ENCODE measurements at places on chromosomes 1 and 21.

DNA sequence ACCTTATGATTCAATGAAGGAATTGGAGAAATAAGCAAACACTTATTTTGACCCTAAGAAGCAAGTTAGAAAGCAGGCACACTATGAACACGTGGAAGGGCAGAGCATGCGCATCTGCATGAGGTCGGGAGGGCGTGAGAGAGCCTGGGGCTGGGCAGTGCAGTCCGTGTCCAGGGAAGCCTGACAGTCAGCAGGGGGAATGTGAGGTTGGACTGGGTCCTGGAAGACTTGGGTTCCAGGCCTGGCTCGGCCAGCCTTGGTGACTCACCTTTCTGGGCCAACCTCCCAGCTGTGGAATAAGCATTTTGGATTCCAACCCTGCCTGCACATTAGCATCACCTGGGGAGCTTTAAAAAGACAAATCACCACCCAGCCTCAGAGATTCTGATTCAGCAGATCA lies 26.6 kb upstream of the LMX1A start:
- DNase-seq, result no peak

- DNase-seq, result peak; percentile 48
These were observed 686 bp downstream of the ARF1 start for GRCh38 chr1:228082918-228083870.

GRCh38 chr1:14955402-14955801 lies 198.1 kb upstream of the TMEM51 start:
- DNase-seq, result no peak

GRCh38 chr1:155007251-155007828 lies 4.7 kb downstream of the ZBTB7B start:
- DNase-seq, result no peak

DNA sequence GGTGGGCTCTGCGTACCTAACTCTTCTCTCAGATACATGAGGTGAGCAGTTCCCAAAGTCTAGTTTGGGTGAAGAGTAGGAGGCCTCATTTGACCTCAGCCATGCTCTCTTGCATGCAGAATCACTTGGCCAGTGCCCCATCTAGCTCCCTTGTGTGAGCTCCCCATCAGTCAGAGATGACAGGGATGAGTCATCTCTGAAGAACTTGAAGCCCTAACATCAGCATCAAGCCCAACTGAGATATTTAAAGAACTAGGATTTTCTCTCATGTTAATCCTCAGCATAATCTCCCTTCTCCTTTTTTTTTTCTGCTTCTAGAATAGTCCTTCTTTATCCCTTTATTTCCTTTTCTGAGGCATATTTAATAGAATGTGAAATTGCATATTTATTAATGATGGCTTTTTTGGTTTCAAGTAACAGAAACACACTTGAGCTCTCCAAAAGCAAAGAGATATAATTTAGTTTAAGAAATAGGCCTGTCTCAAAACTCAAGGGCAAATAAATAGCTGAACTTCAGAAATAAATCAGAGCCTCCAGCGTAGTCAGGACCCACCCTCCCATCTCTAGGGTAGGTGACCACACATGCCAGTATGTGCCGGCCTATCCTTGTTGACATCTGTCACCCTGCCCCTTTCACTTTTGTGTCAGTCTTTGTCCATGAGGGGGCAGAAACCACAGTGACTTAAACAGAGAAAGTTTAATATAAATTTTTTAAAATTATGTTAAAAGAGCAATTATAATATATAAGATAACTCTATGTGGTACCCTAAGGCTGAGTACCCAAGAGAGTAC lies 112.3 kb downstream of the TSEN15 start:
- DNase-seq, result no peak

- no peak for DNase-seq
These were observed 318.3 kb downstream of the MATN1 start for GRCh38 chr1:30405081-30405480.

- DNase-seq, result no peak
These were observed 4.1 kb downstream of the GPA33 start for GRCh38 chr1:167086033-167086432.

GRCh38 chr1:24018611-24019580 lies 38.8 kb upstream of the SRSF10 start:
- DNase-seq, result peak; percentile 84

GRCh38 chr1:232630894-232631195 lies 912 bp upstream of the SIPA1L2 start:
- no peak for DNase-seq

GRCh38 chr1:38990386-38990737 lies 714 bp upstream of the AKIRIN1 start:
- peak; percentile 37 for DNase-seq

GRCh38 chr21:45142469-45143308 lies 68.3 kb downstream of the ADARB1 start:
- DNase-seq, result no peak

GRCh38 chr21:45100866-45101265 lies 26.5 kb downstream of the ADARB1 start:
- no peak for DNase-seq

GRCh38 chr1:186112280-186112679 lies 262.8 kb downstream of the TPR start:
- no peak for DNase-seq

- DNase-seq, result no peak
These were observed 52.1 kb downstream of the CD34 start for GRCh38 chr1:207858806-207859205.

- no peak for DNase-seq
These were observed 44.1 kb downstream of the STYXL2 start for GRCh38 chr1:167137793-167138510.

- no peak for DNase-seq
These were observed 40.8 kb downstream of the NID1 start for GRCh38 chr1:236023926-236024565.

DNA sequence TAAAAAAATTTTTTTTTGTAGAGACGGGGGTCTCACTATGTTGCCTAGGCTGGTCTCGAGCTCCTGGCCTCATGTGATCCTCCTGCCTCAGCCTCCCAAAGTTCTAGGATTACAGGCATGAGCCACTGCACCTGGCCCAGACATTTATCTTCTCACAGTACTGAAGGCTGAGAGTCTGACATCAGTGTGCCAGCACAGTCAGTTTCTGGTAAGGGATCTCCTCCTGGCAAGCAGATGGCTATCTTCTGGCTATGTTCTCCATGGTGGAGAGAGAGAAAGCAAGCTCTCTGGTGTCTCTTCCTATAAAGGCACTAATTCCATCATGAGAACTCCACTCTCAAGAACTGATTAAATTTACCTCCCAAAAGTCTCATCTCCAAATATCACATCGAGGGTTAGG lies 57.8 kb upstream of the C1orf185 start:
- no peak for DNase-seq

GRCh38 chr1:177948336-177948972 lies 21.4 kb downstream of the SEC16B start:
- peak; percentile 60 for DNase-seq

GRCh38 chr1:26350343-26350700 lies 3.6 kb downstream of the CRYBG2 start:
- no peak for DNase-seq

- DNase-seq, result no peak
These were observed 7.0 kb upstream of the KCNJ15 start for GRCh38 chr21:38249696-38250278.

DNA sequence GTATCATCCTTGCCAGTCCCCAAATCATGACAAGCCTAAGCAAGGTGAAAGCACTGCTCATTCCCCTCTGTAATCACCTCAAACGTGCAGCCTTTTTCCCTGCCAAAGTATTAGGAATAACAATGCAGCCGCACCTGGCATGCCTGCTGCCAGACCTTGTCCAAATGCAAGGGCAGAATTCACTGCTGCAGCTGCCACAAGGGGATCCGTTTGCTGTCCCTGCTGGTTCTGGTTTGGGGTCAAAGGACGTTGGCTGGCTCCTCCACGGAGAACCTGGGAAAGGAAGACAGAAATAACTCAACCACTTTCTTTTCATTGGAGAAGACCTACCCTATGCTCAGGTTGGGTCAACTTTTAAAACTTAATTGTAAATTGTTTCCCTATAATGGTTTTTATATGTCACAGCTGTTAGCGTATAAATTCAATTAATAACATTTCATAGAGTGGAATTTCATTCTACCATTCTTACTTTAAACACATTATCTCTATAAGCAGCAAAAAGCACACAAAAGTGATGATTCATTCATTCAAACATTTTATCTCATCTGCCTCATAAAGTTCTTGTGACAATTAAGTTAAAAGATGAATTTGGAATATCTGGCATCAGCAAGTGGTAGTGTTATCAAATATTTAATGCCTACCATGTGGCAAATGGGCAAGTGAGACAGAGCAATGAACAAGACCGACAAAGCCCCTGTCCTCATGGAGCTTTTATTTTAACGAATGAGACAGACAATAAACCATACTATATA lies 59.8 kb upstream of the SDC3 start:
- no peak for DNase-seq

DNA sequence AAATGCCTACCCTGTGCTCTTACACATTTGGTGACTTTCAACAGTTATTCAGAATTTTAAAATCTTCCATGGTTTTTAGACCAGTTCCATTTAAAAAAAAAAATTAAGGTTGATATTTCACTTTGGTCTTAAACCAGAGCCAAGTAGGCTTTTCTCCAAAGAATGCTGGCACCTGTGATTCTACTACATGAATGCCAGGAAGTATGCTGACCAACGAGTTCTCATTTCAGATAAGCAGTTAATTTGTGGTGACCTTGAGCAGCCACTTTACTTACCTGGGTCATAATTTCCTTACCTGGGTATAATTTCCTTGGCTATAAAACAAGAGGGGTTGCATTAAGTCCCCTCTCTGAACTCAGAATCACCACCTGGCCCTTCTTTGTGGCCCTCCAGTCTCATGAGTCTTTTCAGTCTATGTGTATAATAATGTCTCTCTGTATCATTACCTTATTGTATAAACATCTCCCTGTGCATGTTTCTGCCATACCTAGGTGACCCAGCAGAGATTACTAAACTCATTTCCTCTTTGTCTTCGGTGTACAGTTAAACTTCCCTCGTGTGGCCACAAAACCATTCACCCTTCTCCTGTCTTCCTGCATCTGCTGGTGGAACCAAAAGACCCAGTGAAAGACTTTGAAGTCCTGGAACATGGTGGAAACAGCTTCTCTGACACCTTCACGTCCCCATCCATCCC lies 139.1 kb upstream of the DPT start:
- no peak for DNase-seq

- no peak for DNase-seq
These were observed 29.5 kb downstream of the DRAM2 start for GRCh38 chr1:111110197-111110899.

DNA sequence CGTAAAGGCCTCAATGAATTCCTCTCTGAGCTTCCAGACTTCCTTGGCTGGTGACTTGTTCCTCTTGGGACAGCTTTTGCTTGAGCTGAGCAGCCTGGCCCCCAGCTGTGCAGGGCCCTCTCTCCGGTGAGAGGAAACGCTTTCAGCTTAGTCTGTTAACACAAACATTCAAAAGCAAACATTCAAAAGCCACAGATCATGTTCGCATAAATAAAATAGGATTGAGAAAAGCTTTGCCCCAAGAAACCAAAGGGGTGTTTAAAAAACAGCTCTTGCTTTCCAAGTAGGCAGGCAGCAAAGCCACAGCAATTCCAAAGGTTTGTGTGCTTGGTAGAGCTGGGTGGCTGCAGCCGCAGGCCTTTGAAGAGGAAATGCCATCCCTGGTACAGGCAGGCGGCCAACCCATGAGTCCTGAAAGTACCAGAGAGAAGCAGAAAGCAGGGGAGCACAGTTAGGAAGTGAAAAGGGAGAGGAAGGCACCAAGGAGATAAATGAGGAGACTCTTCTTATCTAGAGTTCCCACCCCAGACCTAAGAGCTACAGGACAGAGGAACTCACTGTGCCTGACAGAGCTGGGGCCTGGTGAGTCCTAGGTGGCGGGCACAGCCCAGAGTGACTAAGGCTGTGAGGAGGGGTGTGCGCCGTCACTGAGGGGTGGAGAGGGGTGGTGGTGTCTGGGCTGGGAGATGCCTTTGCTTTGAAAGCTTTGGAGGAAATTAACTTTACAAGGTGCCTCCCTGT lies 48.4 kb downstream of the CCN1 start:
- DNase-seq, result no peak

GRCh38 chr1:218996362-218996761 lies 177.3 kb upstream of the LYPLAL1 start:
- DNase-seq, result no peak

GRCh38 chr1:183982172-183982963 lies 55.2 kb downstream of the COLGALT2 start:
- peak; percentile 40 for DNase-seq

All from inflammatory macrophage (primary cell).